ENCODE measurements at places on chromosomes 11 and 22.

GRCh38 chr22:48938741-48939140 is 888.9 kb downstream of the BRD1 start:
- DNase-seq, result no peak

- no peak for DNase-seq
Measured at GRCh38 chr11:100981196-100981824, 148.3 kb downstream of the PGR start.

DNA sequence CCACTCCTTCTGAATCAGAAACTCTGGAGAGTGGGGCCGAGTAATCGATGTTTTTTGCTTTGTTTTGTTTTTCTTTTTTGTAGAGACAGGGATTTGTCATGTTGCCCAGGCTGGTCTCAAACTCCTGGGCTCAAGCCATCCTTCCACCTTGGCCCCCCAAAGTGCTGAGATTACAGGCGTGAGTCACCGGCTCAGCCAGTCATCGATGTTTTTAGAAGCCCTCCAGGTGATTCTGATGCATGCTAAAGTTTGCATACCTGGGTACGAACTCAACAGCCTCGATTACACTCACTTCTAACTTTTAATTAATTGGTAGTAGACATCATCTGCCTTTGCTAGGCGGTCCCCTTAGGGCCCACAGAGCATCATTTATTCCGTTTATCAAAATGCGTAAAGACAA is 50.3 kb downstream of the C11orf71 start:
- DNase-seq, result no peak

GRCh38 chr22:35292786-35293185 is 6.9 kb upstream of the TOM1 start:
- no peak for DNase-seq

DNA sequence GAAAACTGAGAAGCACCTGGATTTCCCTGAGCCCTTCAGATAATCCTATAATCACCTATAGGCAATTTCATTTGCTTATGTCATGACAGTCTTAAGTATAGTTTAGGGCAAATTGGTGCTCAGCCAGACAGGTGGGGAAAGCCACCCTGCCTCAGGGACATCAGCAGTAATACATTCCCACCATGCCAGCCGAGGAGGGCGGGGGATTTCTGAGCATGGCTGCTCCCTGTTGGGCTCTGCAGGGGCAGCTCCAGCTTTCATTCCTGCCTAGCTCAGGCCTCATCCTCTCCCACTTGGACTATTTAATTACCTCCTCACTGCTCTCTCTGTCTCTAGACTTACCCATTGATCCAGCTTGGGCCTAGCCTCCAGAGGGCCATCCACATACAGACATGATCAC is 9.0 kb upstream of the DRD2 start:
- DNase-seq, result no peak

DNA sequence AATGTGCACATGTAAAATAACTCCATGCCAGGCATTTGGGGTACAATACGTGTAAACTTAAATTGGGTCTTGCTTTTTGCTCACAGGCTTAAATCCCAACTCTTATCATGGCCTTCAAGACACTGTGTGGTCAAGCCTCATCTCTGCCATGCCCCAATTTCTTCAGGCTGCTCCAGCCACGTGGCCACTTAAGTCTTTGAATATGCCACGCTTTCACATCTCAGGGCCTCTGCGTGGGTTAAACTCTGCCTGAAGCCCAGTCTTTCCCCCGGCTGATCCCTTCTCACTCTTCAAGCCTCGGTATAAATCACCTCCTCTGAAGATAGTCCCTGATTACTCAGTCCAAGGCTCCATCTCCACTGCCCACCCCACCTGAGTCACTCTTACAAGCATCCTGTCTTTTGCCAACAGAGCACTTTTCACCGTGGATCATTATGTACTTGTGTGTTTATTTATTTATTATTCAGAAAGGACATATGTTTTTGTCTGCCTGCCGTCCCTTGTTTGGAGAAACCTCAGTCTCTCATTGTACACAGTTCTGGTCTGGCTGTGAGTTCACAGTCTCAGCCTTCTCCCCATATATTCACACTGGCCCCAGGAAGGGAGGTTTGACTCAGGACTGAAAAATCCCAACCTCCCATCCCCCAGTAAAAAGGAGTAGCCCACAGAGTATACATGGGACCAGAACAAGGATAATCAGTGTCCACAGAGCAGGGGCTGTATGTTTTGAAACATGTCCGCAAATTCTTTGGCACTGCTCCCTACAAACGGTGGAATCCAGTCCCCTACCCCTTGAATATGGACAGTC is 344.7 kb downstream of the MN1 start:
- no peak for DNase-seq

DNA sequence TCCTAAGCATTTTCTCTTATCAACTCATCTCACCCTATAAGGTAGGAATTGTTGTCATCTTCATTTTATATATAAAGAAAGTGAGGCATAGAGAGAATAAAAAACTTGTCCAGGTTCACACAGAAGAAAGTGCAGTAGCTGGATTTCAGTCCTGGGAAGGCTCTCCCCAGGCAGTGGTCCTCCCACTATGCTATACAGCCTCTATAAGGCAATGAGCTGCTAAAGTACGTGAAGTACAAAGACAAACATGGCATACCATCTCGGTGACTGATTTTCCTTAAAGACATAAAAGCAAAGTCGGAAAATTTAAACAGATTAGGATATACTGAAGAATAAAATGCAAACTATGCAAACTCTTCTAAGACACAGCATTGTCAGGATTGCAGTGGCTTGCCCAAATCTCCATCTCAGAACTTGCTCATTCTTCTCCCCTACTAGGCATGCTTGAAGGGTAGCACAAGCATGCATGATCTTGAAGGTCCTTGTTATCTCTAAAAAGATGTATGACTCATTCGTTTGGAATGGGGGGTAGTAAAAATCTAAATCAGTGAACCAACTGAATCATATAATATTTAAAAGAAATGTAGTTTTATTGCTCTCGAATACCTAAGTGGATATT is 97.8 kb upstream of the CSNK2A3 start:
- DNase-seq, result no peak

DNA sequence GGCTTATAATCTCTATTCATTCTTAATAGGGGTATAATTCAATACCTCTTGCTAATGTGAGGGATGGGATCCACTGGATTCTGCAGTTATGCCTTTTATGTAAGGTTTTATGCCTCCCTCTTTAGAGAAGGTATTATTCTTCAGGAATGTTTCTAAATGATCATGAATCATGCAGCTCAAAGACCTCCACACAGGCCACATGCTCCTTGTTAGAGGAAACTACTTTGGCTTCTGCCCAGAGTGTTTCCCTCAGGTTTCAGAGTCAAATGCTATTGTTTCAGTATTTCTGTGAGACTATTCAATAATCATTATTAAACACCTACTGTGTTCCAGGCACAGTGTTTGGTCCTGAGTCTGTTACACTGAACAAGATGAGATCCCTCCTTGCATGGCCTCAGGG is 115.9 kb downstream of the RAB38 start:
- no peak for DNase-seq

DNA sequence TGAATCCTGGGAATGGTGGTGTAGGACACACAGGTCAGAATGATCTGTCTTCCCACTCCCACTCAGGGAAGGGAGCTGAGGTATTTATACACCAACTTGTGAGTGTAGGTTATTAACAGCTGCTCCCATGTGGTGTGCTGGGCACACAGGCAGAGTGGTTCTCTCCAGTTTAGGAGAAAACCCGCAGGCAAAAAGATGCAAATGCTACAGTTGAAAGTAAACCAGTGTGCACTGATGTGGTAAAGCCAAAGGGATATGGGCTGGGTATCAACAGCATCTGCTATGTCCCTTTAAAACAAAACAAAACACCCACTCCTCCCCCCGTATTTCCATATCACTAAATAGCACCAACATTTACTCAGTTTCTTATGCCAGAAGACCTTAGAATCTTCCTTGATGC is 75.4 kb upstream of the SYT13 start:
- DNase-seq, result no peak

- no peak for DNase-seq
Measured at GRCh38 chr22:39661501-39661841, 90.9 kb downstream of the CACNA1I start.

DNA sequence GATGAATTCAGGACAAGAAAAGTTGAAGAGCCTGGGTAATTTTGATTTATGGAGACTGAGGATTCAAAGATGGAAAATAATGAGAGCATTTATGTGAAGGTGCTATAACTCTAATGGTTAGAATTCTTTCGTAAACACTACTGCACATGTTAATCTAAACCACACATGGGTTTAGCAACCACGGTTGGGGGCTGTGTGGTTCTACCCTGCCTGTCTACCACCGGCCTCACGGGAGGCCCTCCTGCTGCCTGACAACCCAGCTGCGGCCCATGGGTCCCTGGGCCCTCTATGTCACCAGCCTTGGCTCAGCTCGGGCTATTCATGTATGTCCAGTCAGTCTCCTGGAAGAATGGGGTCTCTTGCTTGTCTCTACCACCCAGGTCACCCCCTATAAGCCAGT is 68.5 kb upstream of the ARFGAP3 start:
- DNase-seq, result no peak

GRCh38 chr22:48895336-48895735 is 932.3 kb downstream of the BRD1 start:
- no peak for DNase-seq

DNA sequence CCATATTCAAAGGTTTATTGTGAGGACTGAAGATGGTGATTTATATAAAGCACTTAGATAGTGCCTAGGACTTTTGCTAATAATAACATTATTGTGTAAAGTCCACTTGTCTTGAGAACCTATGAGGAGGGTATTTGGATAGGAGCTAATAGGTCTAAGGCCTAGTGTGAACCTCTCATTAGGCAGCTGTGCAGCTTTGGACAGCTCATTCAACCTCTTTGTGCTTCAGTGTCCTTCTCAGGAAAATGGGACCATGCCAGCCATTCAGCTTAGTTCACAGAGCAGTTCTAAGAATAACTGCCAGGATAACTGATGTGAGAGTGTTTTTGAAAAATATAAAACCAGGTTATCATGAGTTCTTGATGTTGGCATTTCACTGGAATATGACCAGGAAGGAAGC is 56.2 kb downstream of the NAV2 start:
- DNase-seq, result no peak

GRCh38 chr11:14254533-14255237 is 104.3 kb downstream of the RRAS2 start:
- no peak for DNase-seq

GRCh38 chr22:35564975-35565867 is 24.6 kb downstream of the RASD2 start:
- no peak for DNase-seq

- no peak for DNase-seq
Measured at GRCh38 chr11:79439886-79440570, 802 bp downstream of the TENM4 start.

DNA sequence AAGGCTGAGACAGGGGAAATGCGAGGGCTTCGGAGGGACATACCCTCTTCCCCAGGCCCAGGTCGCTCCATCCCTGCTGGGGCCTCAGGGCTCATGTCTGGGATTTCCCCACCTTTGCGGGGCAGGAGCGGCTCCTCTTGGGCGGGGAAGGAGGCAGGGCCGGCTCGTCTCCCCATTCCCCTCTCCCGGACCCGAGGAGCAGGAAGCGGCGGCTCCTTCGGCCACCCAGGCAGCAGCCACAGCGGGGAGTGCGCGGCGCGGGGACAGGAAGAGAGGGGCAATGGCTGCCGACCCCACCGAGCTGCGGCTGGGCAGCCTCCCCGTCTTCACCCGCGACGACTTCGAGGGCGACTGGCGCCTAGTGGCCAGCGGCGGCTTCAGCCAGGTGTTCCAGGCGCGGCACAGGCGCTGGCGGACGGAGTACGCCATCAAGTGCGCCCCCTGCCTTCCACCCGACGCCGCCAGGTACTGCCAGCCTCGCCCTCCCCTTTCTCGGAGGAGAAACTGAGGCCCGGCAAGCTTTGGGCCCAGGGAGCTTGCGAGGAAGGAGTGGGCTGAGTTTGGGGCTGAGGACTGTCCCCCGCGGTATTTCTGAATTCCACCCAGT is at the start of gene ANKK1:
Gene ANKK1 (plus strand): TSS at position 175 of the 607 bp plus-strand sequence. CDS start 106 bp downstream, at position 281.
- DNase-seq, result no peak

DNA sequence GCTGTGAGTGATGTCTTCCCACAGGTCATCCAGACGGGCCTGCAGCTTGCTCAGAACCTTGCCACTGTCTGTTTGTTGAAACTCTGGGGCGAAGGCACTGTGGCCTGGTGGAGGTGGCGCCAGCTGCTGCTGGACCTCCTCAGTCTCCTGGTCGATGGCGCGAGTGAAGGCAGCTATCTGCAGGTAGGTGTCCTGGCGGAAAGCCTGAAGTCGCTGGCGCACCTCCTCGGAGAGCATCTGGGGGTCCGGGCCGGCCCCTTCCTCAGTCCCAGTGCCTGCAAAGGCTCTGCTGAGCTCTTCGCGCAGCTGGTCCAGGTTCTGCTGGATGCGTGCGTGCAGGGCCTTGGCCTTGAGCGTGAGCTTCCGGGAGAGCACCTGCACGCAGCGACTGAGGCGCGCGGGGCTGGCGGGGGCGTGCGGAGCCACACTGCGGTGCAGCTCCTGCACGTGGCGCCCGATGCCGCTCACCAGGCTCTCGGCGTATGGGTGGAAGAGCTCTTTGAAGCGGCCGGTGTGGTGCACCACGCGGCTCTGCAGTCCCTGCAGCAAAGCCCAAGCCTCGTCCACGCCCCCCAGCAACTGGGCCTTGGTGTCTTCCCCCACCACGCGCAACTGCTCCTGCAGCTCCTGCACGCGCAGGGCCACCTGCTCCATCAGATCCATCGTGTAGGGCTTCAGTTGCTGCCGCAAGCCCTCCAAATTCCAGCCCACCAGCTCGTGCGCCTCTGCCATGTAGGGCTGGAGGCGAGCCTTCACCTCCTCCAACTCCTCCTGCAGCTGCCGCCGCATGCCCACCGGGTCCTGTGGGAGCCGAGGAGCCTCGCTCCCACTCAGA is 1.3 kb downstream of the APOA5 start:
- DNase-seq, result no peak

DNA sequence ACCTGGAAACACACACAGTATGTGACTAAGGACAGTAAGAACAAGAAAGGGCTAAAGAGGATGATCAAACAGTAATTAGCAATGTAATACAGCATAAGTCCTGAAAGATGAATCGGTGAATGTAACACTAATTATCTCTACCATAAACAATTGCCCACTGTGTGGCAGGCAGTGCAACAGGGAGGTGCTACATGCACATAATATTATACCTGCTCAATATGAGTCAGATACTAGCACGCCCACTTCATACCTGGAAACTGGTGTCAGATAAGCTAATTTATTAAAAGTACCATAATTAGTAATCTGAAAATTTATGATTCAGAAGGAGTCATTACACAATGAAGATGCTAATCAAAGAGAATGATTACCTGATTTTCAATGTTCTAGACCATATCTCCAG is 14.9 kb downstream of the CASP12 start:
- no peak for DNase-seq

GRCh38 chr11:124681421-124681820 is 7.7 kb downstream of the SPA17 start:
- DNase-seq, result no peak

GRCh38 chr11:133506023-133506422 is 26.3 kb downstream of the OPCML start:
- no peak for DNase-seq
